ENCODE measurements at places on chromosomes 16 and 17.

DNA sequence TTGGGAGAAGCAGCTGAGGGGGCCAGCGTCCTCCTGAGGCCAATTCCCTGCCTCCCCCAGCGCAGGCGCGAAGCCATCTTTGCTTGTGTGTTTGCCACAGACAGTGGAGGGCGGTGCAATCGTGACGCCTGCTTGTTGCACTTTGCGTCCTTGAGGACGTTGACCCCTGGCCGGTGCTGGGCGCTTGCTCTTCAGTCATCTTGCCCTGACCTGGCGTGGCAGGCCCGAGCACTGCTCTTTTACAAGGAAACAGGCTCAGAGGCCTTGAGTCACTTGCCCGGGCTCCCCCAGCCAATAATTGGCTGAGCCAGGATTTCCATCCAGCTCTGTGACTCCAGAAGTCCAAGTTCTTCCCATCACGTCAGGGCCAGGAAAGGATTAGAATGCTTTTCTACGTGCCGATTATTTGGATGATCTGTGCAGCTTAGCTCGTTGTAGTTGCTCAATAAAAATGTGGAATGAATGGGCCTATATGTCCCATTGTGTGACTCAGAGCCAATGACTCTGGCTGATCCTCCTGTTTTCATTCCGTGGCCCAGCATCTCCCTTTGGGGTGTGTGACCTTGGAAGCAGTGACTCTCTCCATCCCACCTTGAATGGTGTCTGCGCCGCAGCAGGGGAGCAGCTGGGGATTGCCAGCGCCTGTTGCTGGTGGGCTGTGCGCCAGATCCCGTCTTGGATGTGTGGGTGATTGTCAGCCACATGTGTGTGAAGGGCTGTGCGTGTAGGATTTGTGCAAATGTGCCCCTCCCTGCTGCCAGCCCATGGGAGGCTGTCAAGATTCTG is 214.1 kb downstream of the SEC14L1 start:
- DNase-seq: no peak

- no peak for DNase-seq
Observed at GRCh38 chr16:63943566-63943965, 1178.3 kb downstream of the CDH11 start.

GRCh38 chr17:13593757-13594156 is 8.0 kb downstream of the HS3ST3A1 start:
- DNase-seq: no peak

DNA sequence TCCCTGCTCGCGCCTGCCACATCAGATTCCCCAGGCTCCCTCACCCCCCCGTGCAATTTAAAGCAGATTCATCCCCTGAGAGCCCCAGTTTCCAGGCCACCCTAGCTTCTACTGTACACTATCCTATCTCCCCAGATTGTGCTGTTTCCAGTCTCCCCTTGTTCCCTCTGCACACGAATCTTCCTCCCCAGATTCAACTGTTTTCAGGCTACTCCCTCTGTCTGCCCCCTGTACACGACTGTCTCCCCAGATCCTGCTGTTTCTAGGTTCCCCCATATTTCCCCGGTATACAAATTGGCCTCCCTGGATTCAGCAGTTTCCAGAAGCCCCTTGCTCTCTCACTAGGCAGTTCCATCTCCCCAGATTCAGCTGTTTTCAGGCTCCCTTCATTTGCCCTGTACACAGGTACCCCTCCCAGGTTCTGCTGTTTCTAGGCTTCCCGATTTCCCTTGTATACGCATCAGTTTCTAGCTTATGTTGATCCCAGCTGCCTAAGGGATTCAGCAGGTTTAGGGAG is 22.9 kb downstream of the COPZ2 start:
- DNase-seq: no peak

DNA sequence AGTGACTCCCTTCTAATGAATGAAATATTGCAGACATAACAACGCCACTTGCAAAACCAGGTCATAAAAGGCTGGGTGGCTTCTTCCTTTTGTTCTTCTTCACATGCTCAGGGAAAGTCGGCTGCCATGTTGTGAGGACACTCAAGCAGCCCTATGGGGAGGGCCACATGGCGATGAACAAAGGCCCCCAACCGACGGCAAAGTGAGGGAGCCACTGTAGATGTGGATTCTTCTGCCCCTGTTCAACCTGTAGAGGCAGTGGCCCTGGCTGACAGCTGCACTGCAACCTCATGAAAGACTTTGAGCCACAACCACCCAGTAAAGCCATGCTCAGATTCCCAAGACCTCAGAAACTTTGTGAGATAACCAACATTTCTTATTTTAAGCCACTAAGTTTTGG is 203.5 kb upstream of the TNRC6C start:
- no peak for DNase-seq

DNA sequence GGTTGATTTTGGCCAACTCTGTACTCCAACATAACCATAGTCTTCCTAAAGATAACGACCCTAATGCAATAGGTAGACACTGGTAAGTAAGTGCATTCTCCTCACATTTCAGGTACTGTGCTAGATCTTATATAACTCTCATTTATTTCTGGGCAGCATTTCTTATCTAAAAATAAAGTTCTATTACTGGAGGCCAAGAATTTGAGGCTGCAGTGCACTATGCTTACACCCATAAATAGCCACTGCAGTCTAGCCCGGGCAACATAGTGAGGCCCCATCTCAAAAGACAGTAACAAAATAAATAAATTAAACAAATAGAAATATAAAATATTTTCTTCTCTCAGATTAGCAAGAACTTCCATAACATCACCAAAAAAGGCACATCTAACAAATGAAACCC is 12.7 kb downstream of the CLEC3A start:
- no peak for DNase-seq
